ENCODE measurements at places on chromosomes 1 and 21.
A peak's percentile ranks its signal among the peaks of the same experiment; 100 is the strongest.

- no peak for DNase-seq
These were observed 1.9 kb upstream of the HIVEP3 start for GRCh38 chr1:41920658-41921057.

DNA sequence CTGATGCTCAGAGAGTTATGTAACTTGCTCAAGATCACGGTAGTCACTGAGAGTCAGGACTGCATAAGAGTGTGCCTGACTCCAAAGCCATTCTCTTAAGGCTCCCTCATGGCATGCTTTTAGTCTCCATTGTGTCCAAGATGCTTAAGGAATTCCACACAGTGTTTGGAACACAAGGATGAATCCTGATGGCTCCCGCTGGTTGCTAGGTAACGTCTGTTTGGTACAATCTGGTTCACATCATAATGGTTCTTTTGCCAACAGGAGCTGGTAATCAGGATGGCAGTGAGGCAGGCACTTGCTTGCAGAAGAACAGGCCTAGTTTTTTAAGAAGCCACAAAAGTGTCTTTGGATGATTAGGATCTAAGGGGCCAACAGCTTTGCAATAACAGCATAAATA, 436.5 kb upstream of the DAB1 start:
- no peak for DNase-seq

DNA sequence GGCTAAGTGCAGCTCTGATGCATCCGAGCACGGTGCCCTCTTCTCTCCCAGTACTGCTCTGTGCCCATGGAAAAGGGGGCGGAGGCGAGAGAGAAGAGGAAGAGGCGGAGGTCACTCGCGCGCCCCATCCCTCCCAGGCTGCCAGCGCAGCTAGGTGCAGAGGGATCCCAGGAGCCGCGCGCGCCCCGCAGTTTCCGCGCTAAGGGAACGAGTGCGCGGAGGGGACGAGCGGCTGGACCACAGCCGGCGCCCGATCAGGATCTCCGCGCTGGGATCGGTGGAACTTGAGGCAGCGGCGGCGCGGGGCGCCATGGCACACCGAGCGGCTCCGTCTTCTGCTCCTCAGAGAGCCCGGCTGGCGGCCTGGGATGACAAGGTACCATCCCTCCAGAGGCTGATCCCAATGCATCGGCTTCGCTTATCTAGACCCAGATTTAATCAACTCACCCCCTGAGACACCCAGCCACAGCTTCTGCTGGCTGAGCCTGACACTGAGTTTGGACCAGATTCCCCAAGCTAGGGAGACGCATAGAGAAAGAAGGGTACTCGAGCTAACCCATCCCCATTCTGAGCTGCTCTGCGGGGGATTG, at the start of gene PTGFR:
Gene PTGFR, plus strand, starts transcription at position 114 of the 590 bp plus-strand sequence. CDS start 1,770 bp downstream, outside the sequence.
- no peak for DNase-seq

DNA sequence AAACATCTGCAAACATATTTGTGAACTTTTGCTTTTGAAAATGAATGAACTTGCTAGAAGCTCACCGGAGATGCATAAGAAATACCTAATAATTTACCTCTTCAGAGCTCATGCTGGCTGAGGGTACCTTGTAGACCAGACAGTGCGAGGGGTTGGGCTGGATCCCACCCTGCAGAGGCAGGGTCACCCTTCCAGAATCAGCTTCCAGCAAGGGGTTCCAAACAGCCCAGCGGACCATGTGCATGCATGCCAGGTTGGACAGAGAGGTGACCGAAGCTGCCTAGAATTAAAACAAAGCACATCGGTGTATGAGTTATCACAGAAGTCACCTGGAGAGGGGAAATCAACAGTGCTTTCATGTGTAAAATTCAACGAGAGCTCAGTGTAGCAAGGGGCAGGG, 59.2 kb downstream of the NPHP4 start:
- no peak for DNase-seq

DNA sequence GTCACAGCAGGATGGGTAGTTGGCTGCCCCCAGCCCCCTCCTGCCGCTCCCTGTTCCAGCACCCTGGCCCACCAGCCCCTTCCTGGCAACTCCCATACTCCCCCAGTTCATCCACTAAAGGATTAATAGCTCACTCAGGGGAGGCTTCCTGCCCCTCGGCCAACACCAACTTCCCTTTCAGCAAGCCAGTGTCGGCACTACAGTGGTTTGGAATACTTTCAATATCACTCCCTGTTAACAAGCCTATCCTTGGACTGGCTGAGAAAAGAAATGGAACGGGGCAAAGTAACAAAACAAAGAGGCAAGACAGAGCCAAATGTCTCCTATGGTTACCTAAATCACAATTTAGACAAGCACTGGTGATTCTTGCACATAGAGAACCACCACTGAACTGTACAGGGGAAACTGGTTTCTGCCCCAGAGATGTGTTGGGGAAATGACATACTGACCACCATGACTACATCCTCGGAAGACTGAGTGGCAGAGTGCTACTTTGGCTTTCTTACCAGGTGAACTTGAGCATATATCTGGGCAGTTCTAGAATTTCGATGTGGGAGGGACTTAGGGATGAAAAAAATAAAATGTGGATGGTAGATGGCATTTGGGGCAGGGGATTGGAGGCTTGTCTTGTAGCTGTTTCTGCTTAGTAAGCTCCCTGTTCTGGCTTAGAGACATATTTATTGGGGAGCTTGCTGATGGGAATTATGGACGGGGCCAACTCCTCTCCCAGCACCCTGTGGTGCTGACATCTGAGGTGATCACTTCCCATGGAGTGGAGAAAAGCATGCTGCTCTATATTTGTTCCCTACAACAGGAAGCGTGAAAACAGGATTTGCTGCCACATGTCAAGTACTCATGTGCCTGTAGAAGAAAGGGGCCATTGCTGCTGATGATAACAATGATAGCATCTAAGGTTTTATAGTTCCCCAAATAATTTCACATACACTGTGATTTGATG, 7.1 kb upstream of the CAPN2 start:
- no peak for DNase-seq

DNA sequence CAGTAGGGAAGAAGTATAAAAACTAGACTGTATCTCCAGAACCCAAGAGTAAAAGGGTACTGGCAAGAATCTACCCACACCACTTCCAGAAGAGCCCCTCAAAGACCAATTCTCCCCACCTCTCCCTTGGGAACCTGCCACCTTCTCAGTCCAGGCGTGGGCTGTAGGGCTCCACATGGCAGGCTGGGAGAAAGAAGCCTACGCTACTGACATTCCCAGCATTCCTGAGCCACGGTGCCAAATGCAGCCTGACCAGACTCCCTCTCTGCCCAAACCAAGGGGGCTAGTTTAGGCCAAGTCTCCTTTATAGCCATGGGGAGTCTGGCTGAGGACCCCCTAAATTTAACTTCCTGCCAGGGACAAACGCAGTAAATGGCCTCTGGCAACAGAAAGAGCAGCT, 2.0 kb downstream of the UBE2Q1 start:
- DNase-seq = no peak

DNA sequence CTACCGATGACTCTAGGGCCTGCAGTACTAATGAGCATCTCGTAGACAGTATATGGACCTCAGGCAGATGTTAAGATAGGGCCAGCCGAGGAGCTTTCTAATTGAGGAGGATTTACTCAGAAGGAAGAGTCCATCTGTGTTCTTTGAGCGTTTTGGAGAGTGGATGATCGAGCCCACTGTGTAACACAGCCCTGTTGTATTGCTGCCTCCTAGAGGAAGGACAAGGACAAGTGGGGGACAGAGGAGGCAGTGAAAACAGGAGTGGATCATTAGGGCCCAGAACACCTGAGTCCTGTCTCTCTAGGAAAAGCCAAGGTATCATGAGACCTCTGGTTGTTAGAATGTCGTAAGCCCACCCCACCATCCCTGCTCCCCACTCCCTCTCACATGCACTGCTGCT, 62.9 kb downstream of the TBX19 start:
- DNase-seq = no peak

GRCh38 chr1:156746728-156747631, 4.5 kb downstream of the HDGF start:
- DNase-seq = peak; percentile 48

DNA sequence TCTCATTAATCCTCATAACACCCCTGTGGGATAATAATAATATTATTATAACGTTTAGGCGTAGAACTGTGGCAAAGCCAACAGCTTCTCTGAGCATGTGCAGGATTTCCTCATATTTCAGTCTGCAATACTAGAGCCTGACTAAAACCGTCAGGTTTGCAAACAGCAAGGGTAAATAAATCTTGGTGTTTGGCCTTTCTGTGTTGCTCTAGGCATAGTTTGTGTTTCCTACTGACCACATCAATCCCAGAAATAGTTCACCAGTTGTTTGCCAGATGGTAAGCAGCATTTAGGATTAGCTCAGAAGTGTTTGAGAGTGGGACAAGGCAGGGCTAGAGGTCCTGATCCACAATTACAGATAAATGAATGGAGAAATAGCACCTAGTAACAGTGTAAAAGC, 2.8 kb upstream of the KCNA3 start:
- DNase-seq = no peak

GRCh38 chr21:42665026-42665425, 11.6 kb downstream of the PDE9A start:
- no peak for DNase-seq

GRCh38 chr1:187788718-187789117, 960.0 kb downstream of the PLA2G4A start:
- DNase-seq = no peak

DNA sequence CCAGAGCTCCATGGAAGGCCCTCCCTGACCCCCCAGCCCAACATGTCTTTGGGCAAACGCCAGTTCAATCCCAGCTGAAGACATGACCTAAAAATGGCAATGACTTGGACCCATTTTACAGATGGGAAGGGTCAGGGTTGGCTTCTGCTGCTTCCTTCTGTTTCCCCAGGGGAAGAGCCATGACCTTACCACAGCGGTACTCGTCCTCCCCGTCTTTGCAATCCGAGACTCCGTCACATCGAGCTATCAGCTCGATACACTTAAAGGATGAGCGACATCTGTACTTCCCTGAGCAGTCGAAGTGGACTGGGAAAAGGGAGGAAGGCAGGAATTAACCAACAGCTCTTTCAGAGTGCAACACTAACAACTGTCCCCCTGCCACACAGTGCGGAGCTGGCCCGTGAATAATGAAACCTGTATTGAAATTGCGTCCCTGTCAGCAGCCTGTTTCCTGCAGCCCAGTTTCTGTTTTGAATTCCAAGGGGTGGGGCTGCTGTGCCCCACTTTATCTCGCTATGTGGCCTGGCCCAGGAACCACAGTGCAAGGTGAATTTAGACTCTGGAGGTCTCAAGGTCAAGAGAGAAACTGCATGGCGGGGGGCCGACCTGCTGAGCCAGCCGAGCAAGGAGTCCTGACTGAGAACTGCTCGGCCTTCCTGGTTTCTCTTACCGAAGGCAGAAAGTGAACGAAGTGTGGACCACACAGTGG, 7.0 kb downstream of the TMPRSS3 start:
- no peak for DNase-seq

GRCh38 chr1:12159816-12160215, 7.0 kb upstream of the TNFRSF1B start:
- no peak for DNase-seq

DNA sequence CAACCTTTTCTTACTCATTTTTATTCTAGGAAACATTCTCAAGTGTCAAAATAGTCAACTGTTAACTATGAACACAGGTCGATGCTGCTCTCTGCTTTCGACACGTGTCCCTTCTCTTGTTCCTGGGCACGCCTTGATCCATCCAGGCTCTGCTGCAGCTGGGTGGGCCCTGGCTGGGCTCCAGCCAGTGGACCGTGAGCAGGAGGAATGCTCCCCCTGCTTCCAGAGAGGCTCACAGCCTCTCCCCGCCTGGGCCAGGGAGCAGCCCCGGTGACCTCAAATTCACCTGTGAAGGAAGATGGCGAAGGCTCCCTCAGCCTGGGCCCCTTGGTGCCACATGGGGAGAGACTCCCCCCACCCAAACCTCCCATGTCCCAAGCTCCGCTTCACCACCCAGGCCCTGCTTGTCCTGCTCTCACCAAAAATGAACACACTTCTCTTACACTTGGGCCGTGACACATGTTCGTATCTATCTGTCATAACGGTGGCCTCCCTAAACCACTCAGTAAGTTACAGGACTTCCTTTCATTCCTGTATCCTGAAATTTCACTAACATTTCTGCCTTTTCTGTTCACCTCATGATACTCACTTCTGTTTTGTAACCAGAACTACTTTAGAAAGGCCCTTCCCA, 24.6 kb upstream of the ADARB1 start:
- DNase-seq = no peak

GRCh38 chr1:11927866-11928592, 1.8 kb upstream of the KIAA2013 start:
- no peak for DNase-seq

DNA sequence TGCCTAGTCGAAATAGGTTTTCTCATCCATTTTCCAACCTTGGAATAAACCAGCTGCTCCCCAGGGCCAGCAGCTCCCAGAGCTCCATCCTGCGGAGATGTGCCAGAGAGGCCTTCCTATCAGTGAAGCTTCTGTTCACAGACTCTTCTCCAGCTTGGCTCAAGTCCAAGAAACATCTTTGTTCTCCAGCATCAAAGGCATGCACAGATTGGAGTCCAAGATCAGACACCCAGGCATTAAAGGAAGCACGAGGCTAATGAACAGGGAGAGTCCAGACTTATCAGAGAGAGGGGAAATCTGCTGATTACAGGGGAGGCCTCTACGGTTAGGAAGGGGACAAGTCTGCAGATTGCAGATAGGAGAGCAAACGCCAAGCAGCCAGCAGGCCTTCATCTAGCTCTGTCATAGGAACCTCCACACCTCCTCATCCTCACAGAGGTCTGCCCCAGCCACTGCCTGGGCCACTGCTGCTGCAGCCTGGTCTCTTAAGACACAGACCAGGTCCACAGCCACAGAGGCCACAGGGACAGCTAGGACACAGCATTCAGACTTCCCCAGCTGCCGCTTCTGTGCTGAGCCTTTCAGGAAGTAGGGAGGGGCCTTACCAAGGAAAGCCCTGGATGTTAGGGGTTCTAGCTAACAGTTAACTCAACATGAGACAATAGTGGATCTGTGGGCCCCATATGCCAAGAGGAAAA, 3.4 kb downstream of the PRR9 start:
- DNase-seq = no peak

DNA sequence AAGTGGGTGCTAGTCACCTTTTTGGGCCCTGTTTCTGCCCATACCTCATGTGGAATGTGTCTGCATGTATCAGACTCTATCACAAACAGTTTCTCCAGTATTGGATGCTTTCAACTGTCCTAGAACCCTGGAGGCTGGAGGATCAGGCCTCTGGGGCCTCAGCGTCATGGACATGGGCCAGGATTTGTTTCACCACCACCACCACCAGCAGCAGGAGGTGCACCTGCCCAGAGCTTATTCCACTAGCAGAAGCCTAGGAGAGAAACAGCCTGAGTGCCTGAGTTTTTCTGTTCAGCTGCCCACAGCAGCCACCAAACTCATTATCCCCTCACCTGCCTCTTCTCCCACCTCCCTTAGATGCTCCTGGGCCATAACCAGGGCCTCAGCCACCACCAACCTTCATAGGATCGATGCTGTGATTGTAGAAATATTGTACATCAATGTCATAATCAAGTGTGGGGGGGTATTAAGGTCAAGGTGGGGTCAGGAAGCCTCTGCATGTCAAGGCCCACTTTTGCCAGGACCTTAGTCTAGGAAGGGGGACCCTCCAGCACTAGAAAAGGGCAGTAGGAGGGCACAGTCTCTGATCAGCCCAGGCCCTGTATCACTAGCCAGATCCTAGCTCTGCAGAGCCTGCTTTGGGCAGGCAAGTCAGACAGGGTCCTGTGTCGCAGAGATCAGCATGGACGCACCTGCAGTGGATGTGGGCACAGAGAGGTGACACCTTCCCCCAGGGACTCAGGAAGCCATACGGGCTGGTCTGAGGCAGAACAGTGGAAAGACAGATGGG, 9.3 kb downstream of the DMAP1 start:
- DNase-seq = no peak

- no peak for DNase-seq
These were observed 122.0 kb upstream of the ADGRL2 start for GRCh38 chr1:81678779-81679178.
